ENCODE measurements at places on chromosomes 13 and 19. TPM values are rescaled to one million over a fixed set of nuclear protein-coding genes. Genes with fewer than 3 reads are reported as not detected.
A peak's percentile ranks its signal among the peaks of the same experiment; 100 is the strongest.

DNA sequence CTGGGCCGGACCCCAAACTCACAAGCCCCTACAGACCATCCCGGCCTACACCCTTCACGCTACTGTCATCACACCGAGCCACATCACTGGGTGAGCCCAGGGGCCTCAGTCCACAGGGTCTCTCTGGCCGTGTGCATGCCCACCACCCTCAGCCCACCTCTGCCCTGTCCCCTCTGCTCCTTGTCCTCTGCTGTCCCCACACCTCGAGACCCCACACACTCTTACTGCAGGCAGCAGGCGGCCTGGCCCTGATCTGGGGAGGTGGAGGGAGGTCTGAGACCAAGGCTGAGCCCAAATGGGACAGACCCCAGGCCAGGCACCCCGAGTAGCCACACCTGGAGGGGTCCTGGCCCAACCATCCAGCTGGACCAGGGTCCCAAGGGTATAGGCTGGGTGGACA is 35.2 kb downstream of the PEPD start:
- no peak for DNase-seq
- H3K27ac ChIP-seq = no peak overlapping the region
- H3K27me3 ChIP-seq = no peaks in the 10 kb centered on the region
- no peak overlapping the region for H3K4me3 ChIP-seq
- peaks cover 19% of the 10 kb centered on the region for H3K36me3 ChIP-seq
- no peaks in the 10 kb centered on the region for H3K4me1 ChIP-seq

PLIN4 gene
- total RNA-seq = 3.2 TPM

- DNase-seq = peak; percentile 51
- H3K36me3 ChIP-seq = no peaks in the 10 kb centered on the region
- H3K4me3 ChIP-seq = no peak overlapping the region
- no peak overlapping the region for H3K27ac ChIP-seq
- peaks cover 27% of the 10 kb centered on the region for H3K4me1 ChIP-seq
- no peaks in the 10 kb centered on the region for H3K27me3 ChIP-seq
Measured at GRCh38 chr19:1945899-1946298, 4.9 kb downstream of the CSNK1G2 start.

DNA sequence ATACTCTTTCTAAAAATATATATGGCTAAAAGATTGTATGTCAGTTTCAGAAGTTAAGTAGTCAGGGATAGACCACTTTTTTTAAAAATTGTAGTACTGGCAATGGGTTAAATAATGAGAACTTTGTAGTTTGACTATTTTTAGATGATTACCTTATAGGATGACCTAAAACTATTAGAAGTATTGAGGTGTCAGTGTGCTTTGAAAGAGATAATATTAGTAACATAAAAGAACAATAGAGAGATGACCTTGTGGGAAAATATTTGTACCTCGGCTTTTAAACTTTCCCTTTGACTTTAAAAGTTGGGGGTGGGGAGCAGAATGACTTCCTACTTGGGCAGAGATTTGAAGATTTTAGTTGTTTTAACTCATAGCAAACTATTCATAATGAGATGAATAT is 48.3 kb downstream of the SLAIN1 start:
- peaks cover 2% of the 10 kb centered on the region for H3K4me1 ChIP-seq
- no peak for DNase-seq
- no peaks in the 10 kb centered on the region for H3K36me3 ChIP-seq
- no peak overlapping the region for H3K27ac ChIP-seq

HPN gene
- total RNA-seq = 50.6 TPM

Measured in upper lobe of left lung (tissue), 6 donors.